ENCODE measurements at places on chromosomes 11 and 22.
A peak's percentile ranks its signal among the peaks of the same experiment; 100 is the strongest.

DNA sequence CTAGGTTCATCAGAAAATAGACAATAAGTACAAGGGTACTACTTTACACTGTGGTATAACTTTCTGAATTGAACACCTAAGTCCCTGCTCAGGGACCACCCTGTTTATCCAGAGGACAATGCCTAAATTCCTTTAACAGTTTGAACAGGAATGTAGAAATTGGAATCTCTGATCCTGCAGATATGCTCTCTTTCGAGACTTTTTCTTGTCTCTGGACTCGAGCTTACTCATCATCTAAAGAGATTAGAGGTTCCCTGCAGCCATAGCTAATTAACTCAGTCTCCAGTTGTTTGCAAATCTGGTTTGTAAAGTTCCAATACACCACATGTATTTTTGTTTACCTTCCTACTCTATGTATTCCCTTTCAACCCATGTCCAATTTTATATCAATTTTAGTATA is 1.0 kb downstream of the HOATZ start:
- no peak for DNase-seq

- DNase-seq, result peak; percentile 28
Observed at GRCh38 chr11:60889869-60890311, 16.5 kb downstream of the PRPF19 start.

GRCh38 chr11:93783765-93784144 is 327 bp upstream of the MED17 start:
- no peak for DNase-seq

GRCh38 chr11:95365348-95365747 is 134.3 kb upstream of the SESN3 start:
- no peak for DNase-seq

- peak; percentile 22 for DNase-seq
Observed at GRCh38 chr11:122339436-122340060, 223.5 kb upstream of the BLID start.
